ENCODE measurements at places on chromosomes 5 and 9. TPM values are rescaled to one million over a fixed set of nuclear protein-coding genes. Genes with fewer than 3 reads are reported as not detected.

DNA sequence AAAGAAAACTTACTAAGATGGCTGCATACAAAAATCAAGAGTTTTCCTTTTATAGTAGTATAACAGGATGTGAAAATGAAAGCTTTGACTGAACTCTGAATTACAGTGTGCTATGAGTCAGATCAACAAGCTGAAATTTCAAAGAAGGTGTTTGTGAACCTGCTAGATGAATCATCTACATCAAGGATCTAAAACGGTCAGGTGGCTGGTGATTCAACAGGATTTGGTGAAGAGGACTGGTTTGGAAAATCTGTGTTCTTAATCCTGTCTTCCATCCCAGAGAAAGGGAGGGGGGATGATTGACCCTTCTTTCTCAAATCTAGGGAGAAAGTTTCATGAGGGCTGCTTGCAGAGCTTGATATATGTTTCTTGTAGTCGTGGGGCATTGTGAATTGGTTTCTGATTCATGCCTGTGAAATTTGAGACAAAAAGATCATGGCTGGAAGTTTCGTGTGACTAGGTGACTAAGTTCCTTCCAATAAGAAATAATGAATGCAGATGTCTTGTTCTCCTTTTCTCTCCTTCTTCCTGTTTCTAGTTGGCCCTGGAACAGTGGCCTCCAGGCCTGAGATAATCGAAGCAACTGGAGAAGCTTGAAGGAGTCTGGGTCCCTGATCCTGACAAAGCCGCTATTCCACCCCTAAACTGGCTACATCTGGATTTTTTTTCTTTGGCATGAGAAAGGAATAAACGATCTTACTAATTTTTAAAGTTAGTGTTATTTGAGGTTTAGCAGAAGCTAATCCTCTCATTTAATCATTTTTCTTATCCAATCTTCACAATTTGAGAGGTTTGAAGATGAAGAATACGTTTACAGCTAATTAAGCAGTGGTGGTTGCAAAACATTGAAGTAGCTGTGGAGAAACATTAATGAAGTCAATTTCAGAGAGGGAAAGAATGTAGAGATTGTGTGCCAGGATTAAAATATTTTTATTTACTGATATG is 67.2 kb downstream of the MRPS30 start:
- peak; percentile 89 for DNase-seq

GRCh38 chr5:179780362-179780761 is 13.4 kb upstream of the LTC4S start:
- DNase-seq = no peak

GRCh38 chr5:72204946-72205345 is 97.7 kb downstream of the MAP1B start:
- DNase-seq = no peak

DNA sequence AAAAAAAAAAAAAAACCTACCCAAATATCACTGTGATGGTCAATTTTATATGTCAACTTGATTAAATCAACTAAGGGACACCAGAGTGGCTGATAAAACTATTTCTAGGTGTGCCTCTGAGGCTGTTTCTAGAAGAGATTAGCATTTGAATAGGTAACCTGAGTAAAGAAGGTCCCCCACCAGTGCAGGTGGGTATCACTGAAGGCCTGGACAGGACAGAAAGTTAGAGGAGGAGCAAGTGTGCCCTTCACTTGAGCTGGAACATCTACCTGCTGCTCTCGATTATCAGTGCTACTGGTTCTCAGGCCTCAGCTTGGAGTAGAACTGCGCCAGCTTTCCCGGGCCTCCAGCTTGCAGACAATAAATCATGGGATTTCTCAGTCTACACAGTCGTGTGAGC is 88.7 kb downstream of the TLE1 start:
- no peak for DNase-seq

GRCh38 chr5:40514976-40515375 is 164.7 kb upstream of the PTGER4 start:
- DNase-seq = no peak

- DNase-seq = peak; percentile 90
Observed at GRCh38 chr9:94941211-94941875, 214.8 kb downstream of the AOPEP start.

DNA sequence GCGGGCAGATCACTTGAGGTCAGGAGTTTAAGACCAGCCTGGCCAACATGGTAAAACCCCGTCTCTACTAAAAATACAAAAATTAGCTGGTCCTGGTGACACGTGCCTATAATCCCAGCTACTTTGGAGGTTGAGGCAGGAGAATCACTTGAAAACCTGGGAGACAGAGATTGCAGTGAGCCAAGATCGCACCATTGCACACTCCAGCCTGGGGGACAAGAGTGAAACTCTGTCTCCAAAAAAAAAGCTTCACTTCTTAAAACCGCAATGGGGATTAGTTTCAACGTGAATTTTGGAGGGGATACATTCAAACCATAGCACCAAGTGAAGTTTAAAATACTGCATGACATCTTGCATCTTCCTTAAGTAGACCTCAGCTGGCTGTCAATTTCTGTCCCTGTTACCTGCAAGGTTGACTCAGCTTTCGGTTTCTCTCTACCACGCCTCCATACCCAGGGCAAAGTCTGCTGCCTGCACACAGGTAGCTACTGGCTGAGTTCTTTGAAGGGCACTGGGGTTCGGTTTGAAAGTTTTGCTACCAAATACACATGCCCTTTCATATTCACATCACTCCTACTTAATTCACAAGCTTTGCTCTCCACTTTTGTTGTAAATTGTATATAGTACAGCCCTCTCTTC is 69.3 kb downstream of the KIAA1958 start:
- no peak for DNase-seq

DNA sequence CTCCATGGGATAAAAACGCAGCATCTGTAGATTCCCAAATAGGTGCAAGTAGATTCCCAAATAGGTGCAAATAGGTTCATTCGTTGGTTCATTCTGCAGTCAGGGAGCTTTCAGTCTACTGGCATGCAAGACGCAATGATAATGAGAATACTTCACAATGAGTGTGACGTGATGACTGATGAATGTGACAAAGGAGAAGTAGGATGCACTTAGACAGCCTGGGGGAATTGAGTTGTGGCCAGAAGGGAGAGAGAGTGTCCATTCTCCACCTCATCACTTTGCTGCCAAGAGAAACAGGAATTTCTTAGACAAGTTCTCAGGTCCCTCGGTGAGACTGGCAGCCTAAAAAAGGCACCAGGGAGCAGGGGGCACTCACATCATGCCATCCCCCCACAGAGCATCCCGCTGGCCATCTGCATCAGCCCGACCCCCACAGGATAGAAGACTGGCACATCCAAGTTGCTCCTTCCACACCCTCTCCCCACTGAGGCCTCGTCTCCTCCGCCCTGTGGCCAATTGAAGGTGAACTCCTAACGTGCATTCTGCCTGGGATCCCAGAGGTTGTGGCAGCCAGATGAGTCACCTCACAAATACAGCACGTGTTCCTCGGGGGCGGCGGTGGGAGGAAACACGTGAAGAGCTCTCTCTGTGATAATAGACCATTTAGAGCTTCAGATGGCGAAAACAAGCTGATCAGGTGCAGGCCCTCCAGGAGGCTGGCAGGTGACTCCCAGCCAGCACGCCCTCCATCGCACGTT is 19.9 kb upstream of the KCNIP1 start:
- DNase-seq = no peak

- no peak for DNase-seq
Observed at GRCh38 chr5:108561416-108562204, 179.7 kb upstream of the FBXL17 start.

- no peak for DNase-seq
Observed at GRCh38 chr5:174412374-174412773, 312.0 kb upstream of the MSX2 start.

- no peak for DNase-seq
Observed at GRCh38 chr9:81174023-81174422, 515.3 kb downstream of the TLE1 start.

Gene HACD4
- 1.3 TPM for polyA plus RNA-seq

Gene EIF4E1B
- not detected for polyA plus RNA-seq

Gene PAPPA
- 0.41 TPM for polyA plus RNA-seq

Measured in endothelial cell of umbilical vein (primary cell).